ENCODE measurements at places on chromosomes 16 and 17.

DNA sequence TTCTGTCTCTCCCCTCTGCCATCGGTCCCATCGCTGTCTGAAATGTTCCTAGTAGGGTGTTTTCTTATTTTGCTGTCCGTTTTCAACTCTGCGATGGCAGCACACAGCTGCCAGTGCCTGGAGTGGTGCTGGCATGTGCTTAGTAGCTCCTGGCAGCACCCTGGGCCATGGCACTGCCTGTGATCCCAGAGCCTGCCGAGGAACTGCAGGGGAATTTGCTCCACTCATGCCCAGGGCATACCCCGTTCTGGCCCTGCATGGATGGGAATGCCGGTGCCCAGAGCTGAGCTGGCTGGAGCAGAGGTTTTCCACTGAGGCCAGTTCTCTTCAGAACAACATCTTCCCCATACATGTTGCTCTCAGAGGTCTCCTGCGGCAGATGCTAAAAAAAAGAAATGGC lies 43.1 kb downstream of the GPT2 start:
- peaks cover 61% of the 10 kb centered on the region for H3K36me3 ChIP-seq
- H3K4me1 ChIP-seq, result peaks cover 11% of the 10 kb centered on the region
- H3K27me3 ChIP-seq, result no peaks in the 10 kb centered on the region
- no peak overlapping the region for H3K4me3 ChIP-seq
- H3K27ac ChIP-seq, result no peak overlapping the region

DNA sequence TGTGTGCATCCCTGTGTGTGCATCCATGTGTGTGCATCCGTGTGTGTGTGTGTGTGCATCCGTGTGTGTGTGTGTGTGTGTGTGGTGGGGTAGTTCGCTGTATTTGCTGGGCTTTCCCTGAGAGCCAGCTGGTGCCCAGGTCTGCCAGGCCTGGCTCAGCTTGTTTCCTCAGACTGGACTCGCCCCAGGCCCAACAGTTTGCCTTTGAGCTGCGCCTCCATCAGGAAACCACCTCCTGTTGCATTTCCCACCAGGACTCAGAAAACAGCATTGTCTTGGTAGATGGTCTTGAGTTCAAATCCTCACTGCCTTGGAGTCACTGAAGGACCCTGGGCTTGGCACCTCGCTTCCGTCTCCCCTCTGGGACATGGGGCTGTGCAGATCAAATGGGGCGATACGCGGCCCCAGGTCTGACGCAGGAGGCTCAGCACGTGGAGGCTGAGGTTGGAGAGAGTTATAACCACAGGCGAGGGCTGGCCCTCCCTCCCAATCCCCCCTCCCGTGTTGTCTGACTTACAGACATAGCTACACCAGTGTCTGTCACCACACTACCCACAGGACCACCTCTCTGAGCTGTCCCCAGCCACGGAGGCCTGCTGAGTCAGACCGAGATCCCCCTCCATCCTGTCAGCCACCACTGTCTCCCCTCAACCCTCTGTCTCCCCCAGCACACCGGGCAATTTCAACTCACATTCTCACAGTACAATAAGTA lies 4.7 kb downstream of the ITGAE start:
- peaks cover 22% of the 10 kb centered on the region for H3K4me1 ChIP-seq
- H3K27ac ChIP-seq, result no peak overlapping the region

DNA sequence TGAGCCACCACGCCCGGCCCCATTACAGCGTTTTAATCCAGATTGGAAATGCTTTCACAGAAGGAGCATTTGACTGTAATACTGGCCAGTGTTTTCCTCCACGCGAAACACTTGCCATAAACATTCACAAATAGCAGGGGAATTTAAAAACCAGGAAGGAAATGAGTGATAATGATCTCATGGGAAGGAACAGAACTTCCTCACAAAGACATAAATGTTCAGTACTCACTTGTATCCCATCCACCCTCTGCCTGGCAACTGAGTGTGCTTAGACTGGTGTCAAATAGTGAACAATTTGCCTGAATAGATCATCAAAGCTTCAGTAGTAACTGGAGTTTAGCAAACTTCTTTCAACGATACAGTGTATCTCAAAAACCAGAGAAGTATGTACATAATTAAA lies 54.1 kb downstream of the PSMD12 start:
- no peak overlapping the region for H3K4me3 ChIP-seq
- H3K27ac ChIP-seq, result peak overlapping the region; percentile 42
- no peaks in the 10 kb centered on the region for H3K27me3 ChIP-seq
- peaks cover 4% of the 10 kb centered on the region for H3K4me1 ChIP-seq

DNA sequence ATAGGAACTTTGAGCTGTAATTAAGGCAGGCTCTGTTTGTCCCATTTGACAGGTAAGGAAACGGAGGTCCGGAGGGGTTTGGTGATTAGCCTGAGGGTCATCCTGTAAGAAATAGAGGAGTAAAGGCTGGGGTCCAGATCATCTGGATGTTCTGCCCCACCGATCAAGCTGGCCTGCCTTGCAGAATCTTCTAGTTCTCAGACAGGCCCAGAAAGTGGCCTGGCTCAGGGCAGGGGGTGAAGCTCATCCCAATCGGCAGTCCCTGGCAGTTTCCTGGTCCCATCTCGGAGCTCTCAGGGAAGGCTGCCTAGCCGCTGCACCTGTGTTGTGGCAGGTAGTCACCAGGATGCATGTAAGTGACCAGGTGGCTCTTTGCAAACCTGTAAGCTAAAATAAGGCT lies 4.2 kb downstream of the PIMREG start:
- peaks cover 27% of the 10 kb centered on the region for H3K36me3 ChIP-seq
- DNase-seq, result no peak
- H3K27me3 ChIP-seq, result no peaks in the 10 kb centered on the region
- no peak overlapping the region for H3K27ac ChIP-seq
- H3K4me1 ChIP-seq, result peaks cover 30% of the 10 kb centered on the region

GRCh38 chr16:87853411-87854052 lies 15.8 kb downstream of the SLC7A5 start:
- H3K27me3 ChIP-seq, result peaks cover 4% of the 10 kb centered on the region
- H3K36me3 ChIP-seq, result peaks cover 11% of the 10 kb centered on the region
- peaks cover 99% of the 10 kb centered on the region for H3K4me1 ChIP-seq
- DNase-seq, result peak; percentile 94

DNA sequence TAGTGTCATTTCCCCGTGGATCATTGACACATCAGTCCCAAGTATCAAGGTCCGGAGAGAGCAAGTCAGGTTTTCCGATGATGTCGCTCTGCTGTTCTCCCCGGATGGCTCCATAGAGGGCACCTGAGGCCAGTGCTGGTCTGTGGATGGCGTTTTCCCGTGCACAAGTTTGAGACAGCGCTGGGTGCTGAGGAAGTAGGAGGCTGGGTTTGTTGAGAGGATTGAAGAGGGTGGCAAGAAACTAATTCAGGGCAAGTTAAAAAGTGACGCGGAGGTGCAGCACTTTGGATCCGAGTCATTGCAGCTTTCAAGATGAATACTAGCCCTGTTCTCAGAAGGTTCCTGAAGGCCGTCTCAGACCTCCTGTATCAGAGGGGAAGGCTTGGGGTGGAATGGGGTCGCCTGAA lies 7.7 kb downstream of the NUBP1 start:
- H3K27me3 ChIP-seq, result no peaks in the 10 kb centered on the region
- DNase-seq, result no peak
- no peak overlapping the region for H3K27ac ChIP-seq

DNA sequence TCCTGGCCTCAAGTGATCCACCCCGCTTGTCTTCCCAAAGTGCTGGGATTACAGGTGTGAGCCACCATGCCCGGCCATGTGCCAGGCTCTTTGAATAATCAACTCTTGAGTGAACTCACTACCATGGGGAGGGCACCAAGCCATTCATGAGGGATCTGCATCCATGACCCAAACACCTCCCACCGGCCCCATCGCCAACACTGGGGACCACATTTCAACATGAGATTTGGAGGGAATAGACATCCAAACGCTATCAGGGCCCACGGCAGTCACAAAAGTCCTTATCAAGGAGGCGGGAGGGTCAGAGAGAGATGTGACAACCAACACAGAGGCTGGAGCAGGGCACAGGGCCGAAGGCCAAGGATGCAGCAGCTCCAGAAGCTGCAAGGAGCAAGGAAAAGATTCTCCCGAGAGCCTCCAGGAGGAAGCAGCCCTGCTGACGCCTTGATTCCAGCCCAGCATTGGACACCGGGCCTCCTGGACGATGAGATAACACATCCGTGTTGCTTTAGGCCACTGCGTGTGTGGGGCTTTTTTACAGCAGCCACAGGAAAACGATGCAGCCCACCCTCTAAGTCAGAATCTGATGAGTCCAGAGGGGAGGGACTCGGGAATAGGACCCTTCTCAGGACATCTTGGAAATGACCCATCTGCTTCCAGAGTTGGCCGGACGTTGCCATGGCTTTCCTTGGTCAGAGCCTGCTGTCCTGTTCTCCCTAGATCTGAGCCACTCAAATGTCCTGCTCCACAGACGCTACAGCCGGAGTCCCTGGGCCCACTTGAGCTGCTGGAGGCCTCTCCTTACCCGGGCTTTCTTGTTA lies 47.3 kb upstream of the CMIP start:
- H3K27ac ChIP-seq, result no peak overlapping the region
- no peak for DNase-seq
- H3K36me3 ChIP-seq, result no peaks in the 10 kb centered on the region
- H3K4me1 ChIP-seq, result peaks cover 3% of the 10 kb centered on the region

- peak overlapping the region; percentile 58 for H3K4me3 ChIP-seq
- H3K27me3 ChIP-seq, result peaks cover 47% of the 10 kb centered on the region
- peaks cover 24% of the 10 kb centered on the region for H3K4me1 ChIP-seq
- DNase-seq, result peak; percentile 35
- H3K27ac ChIP-seq, result no peak overlapping the region
Observed at GRCh38 chr17:55265311-55266021, 706 bp downstream of the HLF start.

- H3K4me1 ChIP-seq, result no peaks in the 10 kb centered on the region
- no peaks in the 10 kb centered on the region for H3K36me3 ChIP-seq
- no peak for DNase-seq
- no peak overlapping the region for H3K27ac ChIP-seq
- H3K27me3 ChIP-seq, result no peaks in the 10 kb centered on the region
Observed at GRCh38 chr17:72254808-72255449, 134.1 kb downstream of the SOX9 start.

- no peaks in the 10 kb centered on the region for H3K27me3 ChIP-seq
- no peak overlapping the region for H3K27ac ChIP-seq
- DNase-seq, result no peak
- no peaks in the 10 kb centered on the region for H3K36me3 ChIP-seq
- H3K4me3 ChIP-seq, result no peak overlapping the region
Observed at GRCh38 chr16:5971106-5971505, 873.5 kb upstream of the EEF2KMT start.

- H3K27me3 ChIP-seq, result no peaks in the 10 kb centered on the region
- H3K4me1 ChIP-seq, result no peaks in the 10 kb centered on the region
- peaks cover 46% of the 10 kb centered on the region for H3K36me3 ChIP-seq
- H3K4me3 ChIP-seq, result no peak overlapping the region
Observed at GRCh38 chr16:70399381-70399780, 39.5 kb downstream of the ST3GAL2 start.

GRCh38 chr16:62036802-62037135 lies 531 bp upstream of the CDH8 start:
- H3K27me3 ChIP-seq, result peaks cover 33% of the 10 kb centered on the region
- DNase-seq, result no peak
- H3K4me3 ChIP-seq, result no peak overlapping the region
- no peak overlapping the region for H3K27ac ChIP-seq
- no peaks in the 10 kb centered on the region for H3K36me3 ChIP-seq

DNA sequence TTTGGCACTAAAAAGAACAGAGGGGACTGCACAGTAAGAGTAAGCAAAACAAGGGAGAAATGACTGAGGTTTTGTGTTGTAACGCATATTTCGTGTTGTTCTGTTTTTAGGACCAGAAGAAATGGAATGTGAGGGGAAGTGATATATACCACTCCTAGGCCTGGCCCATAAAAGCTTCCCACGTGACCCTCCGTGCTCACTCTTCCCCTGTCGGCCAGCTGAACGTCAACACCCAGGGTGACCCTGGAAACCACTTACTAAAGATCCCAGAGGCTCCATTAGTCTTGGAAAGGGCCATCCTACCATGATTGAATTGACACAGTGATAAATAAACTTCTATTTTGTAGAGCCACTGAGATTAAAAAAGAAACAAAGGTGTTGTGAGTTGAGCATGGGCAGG lies 79.8 kb downstream of the HELZ start:
- no peak overlapping the region for H3K4me3 ChIP-seq
- no peak overlapping the region for H3K27ac ChIP-seq
- H3K36me3 ChIP-seq, result peaks cover 18% of the 10 kb centered on the region
- H3K4me1 ChIP-seq, result peaks cover 3% of the 10 kb centered on the region
- peak; percentile 60 for DNase-seq
